ENCODE measurements at places on chromosomes 2 and 18. TPM values are rescaled to one million over a fixed set of nuclear protein-coding genes. Genes with fewer than 3 reads are reported as not detected.

The PRSS56 gene
- not detected for total RNA-seq

DNA sequence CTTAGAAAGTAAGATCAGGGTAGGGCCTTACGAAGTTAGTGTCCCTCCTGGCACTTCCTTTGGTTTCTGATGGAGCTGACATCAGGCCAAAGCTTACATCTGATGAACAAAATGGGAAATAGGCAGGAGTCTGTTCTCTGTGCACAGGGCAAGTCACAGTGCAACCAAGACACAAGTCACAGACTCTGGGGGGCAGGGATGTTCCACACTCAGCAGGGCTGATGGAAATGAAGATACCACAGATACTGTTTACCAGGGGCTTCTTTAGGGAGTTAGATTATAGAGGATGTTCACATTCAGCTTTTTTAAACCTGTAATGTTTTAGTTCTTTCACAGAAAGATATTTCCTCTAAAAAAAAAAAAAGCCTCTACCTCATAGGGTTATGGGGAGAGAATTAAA lies 106.2 kb upstream of the EPC2 start:
- DNase-seq, result no peak

DNA sequence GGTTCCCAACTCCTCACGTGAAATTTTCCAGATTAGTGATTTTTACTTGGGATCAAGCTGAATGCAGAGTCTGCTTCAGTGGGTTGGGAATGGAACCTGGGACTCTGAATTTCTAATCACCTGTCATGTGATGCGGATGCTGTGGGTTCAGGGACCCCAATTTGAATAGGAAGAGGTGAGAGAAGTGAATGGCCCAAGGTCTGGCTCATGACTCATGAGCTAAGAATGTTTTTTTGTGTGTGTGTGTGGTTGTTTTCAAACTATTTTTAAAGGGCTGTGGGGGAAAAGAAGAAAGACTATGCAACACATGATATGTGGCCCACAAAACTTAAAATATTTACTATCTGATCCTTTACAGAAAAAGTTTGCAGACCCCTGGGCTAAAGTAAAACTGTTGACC lies 108.5 kb upstream of the CYRIA start:
- DNase-seq, result peak; percentile 48

The PARD3B gene
- total RNA-seq, result 5.6 TPM

GRCh38 chr2:104744537-104744936 lies 109.4 kb upstream of the POU3F3 start:
- peak; percentile 20 for DNase-seq

DNA sequence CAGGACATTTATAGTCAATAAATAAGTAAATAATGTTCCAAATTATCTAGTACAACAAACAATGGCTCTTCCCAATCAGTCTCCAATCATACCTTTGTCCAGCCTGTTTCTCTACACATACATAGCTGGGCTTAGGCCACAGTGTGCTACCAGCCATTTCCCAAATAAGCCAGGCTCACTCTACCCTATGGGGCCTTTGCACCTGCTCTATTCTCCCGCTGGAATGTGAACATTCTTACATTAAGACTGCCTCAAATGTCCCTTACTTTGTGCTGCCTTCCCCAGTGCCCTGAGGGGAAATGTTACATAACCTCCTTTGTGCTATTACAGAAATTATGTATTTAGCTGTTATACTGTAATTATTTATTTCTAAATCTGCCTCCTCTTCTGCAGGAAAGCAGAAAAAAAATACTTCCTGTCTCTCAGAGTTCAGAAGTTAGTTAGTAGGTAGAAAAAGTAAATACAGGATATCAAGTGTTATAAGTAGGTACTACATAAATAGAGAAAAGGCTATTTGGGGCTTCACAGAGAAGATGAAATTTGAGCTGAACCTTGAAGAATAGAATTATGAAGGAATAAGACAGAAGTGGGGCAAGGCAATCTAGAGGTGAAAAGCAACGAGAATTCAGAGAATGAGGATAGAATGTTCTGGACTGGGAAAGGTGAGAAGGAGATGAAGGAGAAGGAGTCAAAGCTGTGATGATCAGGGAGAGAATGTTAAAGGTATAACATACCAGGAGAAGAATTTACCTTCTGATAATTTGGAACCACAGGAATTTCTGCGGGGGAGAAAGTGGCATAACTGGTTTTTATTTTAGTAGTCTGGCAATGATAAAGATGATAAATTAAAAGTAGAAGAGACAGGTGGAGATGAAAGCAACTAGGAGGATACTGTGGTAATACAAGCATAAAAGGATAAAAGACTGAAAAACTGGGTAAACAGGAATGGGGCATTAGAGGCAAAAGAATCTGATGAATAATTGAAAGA lies 37.0 kb downstream of the ROCK1 start:
- peak; percentile 8 for DNase-seq

The PLEKHH2 gene
- 19.1 TPM for total RNA-seq

The IL1R1 gene
- total RNA-seq, result 21.5 TPM

DNA sequence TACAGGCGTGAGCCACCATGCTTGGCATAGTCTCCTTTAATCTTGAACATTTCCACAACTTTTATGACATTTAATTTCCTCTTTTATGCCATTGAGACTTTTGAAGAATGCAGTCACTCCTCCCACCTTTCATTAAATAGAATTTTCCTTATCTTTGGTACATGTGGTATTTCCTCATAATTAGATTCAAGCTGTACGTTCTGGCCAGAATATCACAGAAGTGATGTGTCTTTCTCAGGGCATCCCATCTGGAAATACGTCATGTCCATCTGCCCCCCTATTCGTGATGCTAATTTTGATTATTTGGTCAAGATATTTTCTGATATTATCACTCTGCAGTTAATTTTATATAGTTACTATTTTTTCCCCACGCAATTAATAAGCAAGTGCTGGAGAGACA lies 16.9 kb downstream of the CASP10 start:
- DNase-seq, result no peak
